Mammary epithelial cell (primary cell): ENCODE measurements at places on chromosomes 12 and 14. TPM values are rescaled to one million over a fixed set of nuclear protein-coding genes. Genes with fewer than 3 reads are reported as not detected.

- DNase-seq, result peak; percentile 73
Measured at GRCh38 chr12:11822081-11822834, 172.8 kb downstream of the ETV6 start.

GRCh38 chr12:10341892-10342509, 34.3 kb downstream of the KLRD1 start:
- peak; percentile 24 for DNase-seq

DNA sequence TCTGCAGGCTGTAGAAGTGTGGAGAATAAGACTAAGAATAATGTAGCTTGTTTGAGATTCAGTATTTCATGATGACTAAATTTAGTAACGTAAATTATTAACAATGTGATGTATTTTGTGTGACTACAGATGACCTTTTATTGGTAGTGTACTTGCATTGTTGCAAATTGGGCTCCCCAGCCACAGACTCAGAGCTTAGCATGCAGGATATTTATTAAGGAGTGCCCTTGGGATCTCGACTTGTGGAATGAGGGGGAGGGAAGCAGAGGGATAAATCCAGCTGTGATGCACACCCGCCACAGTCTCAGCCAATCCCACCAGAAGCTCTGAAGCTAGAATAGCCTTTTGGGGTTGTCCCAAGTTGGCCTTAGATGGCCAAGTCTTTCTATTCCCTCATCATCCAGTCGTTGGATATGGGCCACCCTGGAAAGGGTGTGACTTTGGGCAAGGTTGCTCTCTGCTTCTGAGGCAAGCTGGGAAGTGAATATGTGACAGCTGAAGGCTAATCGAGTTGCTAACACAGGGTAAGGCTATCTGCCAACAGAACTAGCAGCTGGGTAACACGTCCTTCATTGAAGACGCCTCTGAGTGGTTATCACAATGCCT, 42.1 kb upstream of the USP44 start:
- DNase-seq, result no peak

DNA sequence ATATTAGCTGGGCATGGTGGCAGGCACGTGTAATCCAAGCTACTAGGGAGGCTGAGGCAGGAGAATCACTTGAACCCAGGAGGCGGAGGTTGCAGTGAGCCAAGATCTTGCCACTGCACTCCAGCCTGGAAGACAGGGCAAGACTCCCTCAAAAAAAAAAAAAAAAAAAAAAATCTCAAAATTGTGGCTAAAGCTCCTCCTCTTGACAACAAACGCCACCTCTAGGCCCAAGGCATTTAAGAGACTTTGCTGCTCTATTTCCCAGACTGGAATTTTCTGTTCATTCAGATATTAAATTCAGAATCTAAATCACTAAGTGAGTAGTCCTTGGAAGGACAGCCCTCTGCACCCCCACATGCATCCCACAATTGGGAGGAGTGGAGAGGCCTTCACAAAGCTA, 1.4 kb downstream of the ZFYVE1 start:
- no peak for DNase-seq

DNA sequence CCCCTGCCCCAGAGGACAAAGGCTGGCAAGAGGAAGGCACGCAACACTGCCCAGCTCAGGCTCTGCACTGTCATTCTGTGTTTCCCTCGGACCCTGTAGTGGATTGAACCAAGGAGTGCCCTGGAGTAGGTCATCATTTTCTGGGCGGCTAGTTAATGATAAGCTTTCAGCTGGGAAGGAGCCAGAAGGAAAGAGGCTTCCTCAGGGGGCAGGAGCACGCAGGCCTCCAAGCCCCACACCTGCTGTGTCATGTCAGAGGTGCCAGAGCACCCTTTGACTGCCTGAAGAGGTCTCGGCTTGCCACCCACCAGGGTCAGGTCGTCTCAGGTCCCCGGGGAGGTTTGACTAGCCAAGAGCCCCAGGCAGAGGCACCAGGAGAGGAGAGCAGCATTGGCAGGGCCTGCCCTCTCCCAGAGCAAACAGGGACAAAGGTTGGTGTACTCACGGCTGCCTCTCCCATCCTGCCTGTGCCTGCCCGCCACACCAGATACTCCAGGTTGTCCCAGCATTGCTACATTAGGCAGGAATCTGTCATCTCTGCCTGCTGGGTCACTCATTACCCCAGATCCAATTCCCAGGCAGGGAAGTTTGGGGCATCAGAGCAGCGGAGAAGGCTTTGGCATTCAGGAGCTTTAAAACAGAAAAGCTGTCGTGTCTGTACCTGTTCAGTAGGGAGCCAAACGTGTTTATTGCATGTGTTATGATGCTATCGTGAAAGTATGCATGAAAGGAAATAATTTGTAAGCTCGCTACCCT, 33.5 kb upstream of the ATP2A2 start:
- peak; percentile 97 for DNase-seq

DNA sequence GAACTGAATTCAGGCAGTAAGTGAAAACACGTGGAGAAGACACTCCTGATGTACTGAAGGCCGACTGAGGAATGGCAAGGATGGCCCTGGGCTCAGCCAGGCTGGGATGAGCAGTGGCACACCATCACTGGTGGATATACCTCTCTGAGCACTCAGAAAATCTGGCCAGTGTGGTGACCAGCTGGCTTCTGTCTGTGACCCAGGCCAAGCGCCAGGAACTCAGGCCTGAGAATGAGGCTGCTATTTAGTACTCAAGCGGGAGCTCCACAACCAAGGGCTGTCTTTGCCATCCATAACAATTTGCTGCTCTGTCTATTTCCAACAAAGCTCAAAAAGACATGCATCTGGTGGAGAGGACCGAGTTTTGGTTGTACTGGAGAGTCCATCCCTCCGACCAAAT, 586.3 kb downstream of the BCL11B start:
- no peak for DNase-seq

DNA sequence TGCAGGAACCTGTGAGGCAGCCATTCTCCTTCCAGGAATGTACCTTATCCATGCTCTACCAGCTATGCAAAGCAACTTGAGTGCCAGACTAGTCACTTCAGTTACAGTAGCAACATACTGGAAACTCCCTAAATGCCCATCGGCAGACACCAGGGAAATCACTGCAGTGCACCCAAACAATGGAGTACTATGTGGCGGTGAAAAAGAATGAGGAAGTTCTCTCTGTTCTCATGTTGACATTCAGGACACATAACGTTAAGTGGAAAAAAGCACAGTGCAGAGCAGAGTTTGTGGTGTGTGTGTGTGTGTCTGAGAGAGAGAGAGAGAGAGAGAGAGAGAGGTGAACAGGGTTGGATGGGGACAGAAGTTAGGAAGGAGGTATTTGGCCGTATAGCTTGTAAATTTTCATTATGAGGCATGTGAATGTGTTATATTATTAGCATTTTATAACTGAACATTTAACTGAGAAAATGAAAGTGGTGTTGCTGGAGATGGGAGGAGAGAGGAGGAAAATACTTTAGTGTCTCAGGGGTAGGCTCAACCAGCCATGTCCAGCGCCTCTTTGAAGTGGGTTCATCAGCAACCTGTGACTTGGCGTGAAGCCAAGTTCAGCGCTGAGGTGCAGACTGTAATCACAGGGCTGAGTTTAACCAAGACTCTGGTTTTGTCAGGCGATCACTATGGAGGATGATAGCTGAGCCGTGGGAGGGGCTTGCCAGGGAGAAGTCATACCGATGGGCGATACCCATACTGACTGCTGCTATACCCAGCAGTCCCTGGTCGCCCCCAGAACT, 17.3 kb downstream of the TNFAIP2 start:
- DNase-seq, result peak; percentile 18

- peak; percentile 81 for DNase-seq
Measured at GRCh38 chr12:54207539-54208294, 18.9 kb upstream of the SMUG1 start.

GRCh38 chr14:104858811-104859426, 6.1 kb upstream of the CEP170B start:
- no peak for DNase-seq

- DNase-seq, result no peak
Measured at GRCh38 chr12:51666696-51667095, 75.7 kb downstream of the SCN8A start.

GRCh38 chr12:13959131-13959723, 22.2 kb downstream of the GRIN2B start:
- no peak for DNase-seq

- peak; percentile 46 for DNase-seq
Measured at GRCh38 chr12:9114946-9115345, 773 bp downstream of the A2M start.

DNA sequence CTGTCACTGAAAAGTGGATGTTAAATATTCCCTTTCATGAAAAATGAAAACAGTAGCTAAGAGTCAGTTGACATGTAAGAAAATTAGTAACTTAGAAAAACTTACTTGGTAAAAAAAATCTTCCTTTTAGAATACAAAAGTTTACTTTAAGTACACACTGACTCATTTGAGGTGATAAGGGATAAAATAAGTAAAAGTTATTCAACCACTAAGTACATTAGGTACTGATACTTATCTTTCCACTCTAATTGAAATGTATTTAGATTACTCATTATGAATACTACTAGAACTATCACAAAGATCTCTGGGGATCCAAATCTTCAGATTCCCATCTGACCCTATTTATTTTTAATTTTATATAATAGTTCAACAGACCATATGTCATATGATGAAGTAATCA, 12.2 kb downstream of the SYCP3 start:
- DNase-seq, result no peak

DNA sequence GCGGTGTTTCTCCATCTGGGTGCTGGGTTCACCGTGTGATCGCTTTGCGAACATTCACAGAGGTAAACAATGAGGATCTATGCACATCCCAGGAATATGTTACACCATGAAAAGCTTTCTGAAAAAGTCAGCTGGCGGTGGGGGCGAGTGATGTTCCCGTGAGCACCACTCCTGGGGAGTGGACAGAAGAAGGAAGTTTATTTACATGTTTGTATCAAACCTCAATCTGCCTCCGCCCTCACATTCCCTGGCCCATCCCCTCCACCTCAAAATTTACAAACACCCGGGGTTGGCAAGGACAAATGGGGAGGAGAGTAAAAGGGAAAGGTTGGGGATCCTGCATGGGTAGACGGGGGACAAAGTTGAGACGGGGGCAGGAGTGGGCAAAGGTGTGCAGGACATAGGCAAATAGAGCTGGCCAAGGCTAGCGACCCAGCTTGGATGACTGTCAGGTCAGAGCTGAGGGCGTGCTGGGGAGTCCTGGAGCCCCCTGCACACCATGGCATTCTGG, 6.9 kb downstream of the TNFRSF1A start:
- DNase-seq, result no peak

CMKLR1 gene
- not detected in 2 replicates for total RNA-seq

LRP1-AS gene
- not detected for total RNA-seq
